Hepatocyte (in vitro differentiated cells): ENCODE measurements at places on chromosomes 2 and 18.

GRCh38 chr2:188993247-188993646, 19.1 kb downstream of the COL3A1 start:
- DNase-seq, result no peak

- DNase-seq, result no peak
These were observed 9.4 kb upstream of the SLC38A11 start for GRCh38 chr2:164964700-164965099.

DNA sequence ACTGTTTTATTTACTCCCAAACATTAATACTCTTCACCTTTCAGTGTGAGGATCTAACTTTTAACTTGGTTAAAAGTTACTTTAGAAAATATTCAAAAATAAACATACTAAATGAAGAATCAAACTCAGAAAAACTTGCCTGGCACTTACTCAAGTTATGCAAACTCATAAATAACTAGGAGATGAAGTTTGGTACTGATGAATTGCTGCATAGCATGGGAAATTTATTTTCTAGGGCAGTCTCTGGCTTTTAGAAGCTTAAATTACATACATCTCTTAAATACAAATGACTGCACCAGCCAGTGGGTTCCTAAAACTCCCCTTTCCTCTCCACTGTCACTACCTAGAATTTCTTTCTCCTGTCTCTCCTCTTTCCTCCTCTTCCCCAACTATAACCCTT, 46.7 kb upstream of the CREB1 start:
- DNase-seq, result no peak

GRCh38 chr2:30300456-30301221, 69.3 kb downstream of the LBH start:
- DNase-seq, result no peak

DNA sequence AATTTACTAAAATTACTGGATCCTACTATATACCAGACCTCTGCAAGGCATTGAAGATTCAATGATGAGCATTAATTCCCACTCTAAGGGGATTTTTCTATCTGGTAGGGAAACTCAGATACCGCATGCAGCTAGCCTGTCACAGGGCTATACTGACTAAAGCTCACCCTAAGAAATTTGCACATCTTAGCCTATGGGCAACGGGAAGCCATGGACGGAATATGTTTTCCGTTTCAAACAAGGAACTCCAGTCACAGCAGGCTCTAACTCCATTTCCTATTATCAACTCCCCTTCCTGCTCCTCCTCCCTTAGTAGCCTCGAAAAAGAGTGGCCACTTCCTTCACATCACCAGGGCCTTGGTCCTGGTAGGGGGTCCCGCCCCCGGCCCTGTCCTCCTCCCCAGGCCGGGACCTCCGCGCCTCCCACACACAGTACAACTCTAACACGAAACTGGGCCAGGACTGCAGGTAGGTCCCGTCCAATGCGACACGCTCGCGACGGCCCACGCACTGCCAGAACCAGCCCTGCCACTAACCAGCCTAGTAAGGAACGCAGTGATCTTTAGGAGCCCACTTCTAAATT, 659 bp upstream of the COX5B start:
- no peak for DNase-seq

DNA sequence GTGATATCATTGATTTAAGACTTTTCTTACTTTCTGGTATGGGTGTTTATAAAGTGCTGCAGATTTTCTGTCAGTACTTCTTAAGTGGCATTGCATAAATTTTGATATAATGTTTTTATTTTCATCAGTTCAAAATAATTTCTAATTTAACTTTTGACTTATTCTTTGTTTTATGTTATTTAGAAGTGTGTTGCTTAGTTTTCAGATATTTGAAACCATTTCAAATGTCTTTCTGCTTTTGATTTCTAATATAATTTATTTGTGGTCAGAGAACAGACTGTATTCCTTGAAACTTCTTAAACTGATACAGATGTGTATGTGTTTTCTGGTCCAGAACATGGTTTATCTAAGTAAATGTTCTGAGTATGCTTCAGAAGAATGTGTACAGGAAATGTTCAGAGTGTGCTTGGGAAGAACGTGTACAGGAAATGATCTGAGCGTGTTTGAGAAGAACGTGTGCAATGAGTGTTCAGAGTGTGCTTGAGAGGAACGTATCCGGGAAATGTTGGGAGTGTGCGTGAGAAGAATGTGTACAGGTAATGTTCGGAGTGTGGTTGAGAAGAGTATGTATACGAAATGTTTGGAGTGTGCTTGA, 265.7 kb upstream of the HS6ST1 start:
- no peak for DNase-seq

- no peak for DNase-seq
These were observed 13.2 kb downstream of the ATG16L1 start for GRCh38 chr2:233264667-233265066.
